ENCODE measurements at places on chromosomes 2 and 18. TPM values are rescaled to one million over a fixed set of nuclear protein-coding genes. Genes with fewer than 3 reads are reported as not detected.

- no peak overlapping the region for H3K4me3 ChIP-seq
- no peaks in the 10 kb centered on the region for H3K36me3 ChIP-seq
- H3K27me3 ChIP-seq, result no peaks in the 10 kb centered on the region
- no peaks in the 10 kb centered on the region for H3K4me1 ChIP-seq
- peak; percentile 21 for DNase-seq
These were observed 210.9 kb upstream of the PKDCC start for GRCh38 chr2:41836948-41837347.

DNA sequence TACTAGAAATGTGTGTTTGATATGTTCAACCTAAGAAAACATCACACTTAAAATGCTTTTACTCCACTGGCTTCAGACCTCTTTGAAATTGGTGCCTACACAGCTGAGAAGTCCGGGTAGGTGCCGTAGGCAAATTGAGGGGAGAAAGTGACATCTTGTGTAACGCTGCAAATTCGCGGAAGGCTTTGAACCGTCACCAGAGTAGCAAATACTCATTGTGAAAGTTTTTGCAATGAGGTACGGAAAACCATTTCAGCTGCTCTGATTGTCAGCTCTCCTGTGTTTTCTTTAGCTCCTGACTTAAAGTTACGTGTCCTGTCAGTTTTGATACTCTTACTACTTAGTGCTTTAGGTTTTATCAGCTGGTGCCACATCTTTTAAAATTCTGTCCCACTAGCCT is 224.5 kb downstream of the FAM210A start:
- H3K36me3 ChIP-seq, result no peaks in the 10 kb centered on the region
- H3K4me3 ChIP-seq, result no peak overlapping the region

DNA sequence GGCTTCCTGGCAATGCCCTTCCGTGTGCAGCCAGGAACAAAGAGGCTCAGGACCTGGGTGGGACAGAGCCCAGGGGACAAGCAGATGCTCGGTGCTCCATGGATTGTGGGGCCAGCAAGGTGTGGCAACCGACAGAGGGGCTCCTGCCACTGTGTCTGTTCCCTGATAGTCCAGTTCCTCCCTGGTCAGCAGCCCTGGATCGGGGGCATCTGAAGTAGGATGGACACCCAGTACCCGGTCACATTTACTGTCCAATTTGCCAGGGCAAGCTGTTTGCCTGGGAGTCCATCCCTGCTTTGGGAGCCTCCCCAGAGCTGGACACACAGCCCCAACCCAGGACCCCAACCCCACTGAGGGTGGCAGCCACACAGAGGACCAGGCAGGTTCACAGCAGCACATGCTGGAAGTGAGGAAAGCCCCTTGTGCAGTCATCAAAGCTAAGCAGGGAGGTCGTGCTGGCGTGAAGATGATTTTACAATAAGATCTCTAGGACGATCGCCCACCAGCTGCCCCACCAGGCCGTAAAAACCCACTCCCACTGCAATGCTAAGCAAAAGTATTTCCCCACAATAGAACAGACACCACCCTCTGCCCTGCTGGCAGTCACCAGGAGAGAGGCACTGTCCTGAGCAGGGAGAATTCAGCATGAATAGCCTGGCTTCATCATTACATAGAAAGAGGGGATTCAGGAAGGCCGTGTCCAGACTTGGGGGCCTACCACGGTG is 141.7 kb downstream of the NDUFA10 start:
- DNase-seq, result no peak
- H3K4me1 ChIP-seq, result no peaks in the 10 kb centered on the region
- H3K36me3 ChIP-seq, result no peaks in the 10 kb centered on the region
- no peak overlapping the region for H3K27ac ChIP-seq
- no peak overlapping the region for H3K4me3 ChIP-seq
- no peaks in the 10 kb centered on the region for H3K27me3 ChIP-seq

The IGFBP2 gene
- not detected for total RNA-seq

- no peak for DNase-seq
- no peaks in the 10 kb centered on the region for H3K4me1 ChIP-seq
- no peaks in the 10 kb centered on the region for H3K36me3 ChIP-seq
- H3K27ac ChIP-seq, result no peak overlapping the region
- H3K4me3 ChIP-seq, result no peak overlapping the region
These were observed 305.4 kb downstream of the AFF3 start for GRCh38 chr2:99836690-99837605.

The LBX2 gene
- total RNA-seq, result 0.44 TPM

The KYNU gene
- 0.94 TPM for total RNA-seq

DNA sequence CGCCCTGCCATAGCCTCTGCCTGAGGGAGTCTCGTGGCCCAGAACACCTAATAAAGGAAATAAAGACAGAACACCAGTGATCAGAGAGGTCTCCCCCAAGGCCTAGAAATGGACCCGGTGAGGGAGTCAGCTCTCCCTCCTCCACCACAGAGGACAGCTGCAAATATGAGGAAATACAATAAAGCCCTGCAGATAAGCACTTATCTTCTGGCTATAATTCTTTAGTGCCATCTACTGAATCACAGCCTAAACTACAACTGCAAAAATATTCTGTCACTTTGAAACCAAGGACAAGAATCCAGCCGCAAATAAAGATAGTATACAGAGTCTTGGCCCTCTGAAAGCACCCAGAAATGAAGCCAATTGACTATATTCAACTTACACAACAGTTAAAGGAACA is 42.4 kb upstream of the TACR1 start:
- no peaks in the 10 kb centered on the region for H3K4me1 ChIP-seq
- no peaks in the 10 kb centered on the region for H3K36me3 ChIP-seq
- no peak overlapping the region for H3K4me3 ChIP-seq

The RPIA gene
- 23.1 TPM for total RNA-seq

DNA sequence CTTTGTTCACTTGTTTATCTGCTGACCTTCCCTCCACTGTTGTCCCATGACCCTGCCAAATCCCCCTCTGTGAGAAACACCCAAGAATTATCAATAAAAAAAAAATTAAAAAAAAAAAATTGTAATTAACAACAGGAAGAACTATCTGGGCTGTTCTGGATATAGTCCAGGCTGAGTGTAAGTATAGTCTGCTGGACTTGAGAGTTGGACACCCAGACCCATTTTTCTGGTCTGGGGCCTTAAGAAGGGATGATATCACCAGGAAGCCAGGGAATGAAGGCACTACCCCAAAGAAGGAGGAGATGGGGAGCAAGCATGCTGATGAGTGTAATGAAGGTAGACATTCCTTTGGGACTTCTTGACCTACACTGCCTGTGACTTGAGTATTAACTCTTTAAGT is 72.1 kb upstream of the ZFP36L2 start:
- DNase-seq, result no peak
- H3K27ac ChIP-seq, result no peak overlapping the region
- no peaks in the 10 kb centered on the region for H3K4me1 ChIP-seq
- no peaks in the 10 kb centered on the region for H3K27me3 ChIP-seq

The TUBA3E gene
- total RNA-seq, result not detected

Data from naive thymus-derived CD4-positive, alpha-beta T cell (primary cell).